Activated CD4-positive, alpha-beta T cell treated with anti-CD3 and anti-CD28 coated beads for 4 hours (primary cell): ENCODE measurements at places on chromosomes 5 and 9.

GRCh38 chr5:110757118-110757729 lies 18.4 kb downstream of the SLC25A46 start:
- DNase-seq, result no peak

DNA sequence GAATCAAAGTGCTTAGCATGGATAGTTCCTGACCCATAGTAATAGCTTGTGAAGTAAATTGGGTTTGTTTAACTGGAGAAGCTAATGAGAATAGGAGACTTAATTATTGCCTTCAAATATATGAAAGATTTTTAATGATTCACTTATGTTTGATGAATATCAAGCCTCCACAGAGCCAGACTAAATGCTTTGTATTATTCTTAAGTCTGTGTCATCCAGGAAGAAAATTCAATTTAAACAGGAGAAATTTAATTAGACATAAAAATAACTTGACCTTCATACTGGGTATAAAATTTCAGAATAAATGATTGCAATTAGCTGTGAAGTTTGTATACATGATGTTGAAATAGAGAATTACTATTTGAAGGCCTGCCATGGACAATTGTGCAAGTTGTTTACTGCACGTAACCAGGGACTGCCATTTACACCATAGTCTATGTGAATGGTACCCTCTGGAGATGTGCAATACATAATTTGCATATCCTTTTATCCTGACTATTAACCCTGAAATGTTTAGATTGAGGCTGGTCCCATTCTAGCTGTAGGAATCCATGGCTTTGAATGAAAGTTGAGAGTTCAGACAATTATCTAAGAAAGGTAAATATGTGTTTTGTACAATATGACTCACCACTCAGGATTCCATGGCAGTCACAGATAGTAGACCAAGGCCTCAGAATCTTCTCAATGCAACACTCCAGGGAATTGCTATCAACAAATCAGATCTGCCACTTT lies 133.5 kb upstream of the IL12B start:
- DNase-seq, result no peak

GRCh38 chr9:90514877-90515276 lies 127.7 kb downstream of the DIRAS2 start:
- no peak for DNase-seq

DNA sequence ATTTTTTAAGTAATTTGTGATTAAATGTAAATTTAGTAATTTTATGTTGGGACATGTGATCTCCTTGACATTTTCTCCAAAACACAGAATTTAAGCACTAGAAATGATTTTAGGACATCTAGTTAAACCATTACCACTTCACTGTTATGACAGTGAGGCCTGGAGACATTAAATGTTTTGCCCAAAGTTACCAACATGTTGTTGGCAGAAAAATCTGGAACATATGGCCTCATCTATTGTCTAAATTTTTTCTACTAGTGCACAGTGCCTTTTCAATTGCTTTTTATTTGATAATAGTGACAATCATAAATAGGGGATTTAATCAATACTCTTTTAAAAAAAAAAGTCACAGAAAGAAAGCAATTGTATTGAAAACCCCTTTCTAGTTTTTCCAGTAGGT lies 45.6 kb downstream of the PIK3R1 start:
- no peak for DNase-seq

GRCh38 chr9:134690946-134691694 lies 49.5 kb downstream of the COL5A1 start:
- no peak for DNase-seq

DNA sequence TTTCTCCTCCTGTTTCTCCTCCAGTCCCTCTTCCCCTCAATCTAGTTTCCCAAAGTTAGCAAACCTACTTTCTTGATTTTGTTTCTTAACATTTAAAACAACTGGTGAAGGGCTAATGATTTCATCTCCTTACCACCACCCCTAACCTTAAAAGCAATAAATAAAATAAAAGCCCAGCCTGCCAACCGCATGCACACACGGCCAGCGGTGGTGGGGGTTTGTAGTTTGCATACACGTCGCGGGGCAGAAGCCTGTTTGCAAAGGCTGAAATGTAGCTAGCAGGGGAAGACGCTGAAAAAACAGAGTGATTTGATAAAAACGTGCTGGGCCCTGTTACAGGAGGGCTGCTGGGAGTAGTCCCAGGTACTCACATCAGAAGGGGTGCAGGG lies 1.9 kb upstream of the DMRT2 start:
- DNase-seq, result no peak

- DNase-seq, result no peak
These were observed 263.9 kb downstream of the PAPPA start for GRCh38 chr9:116417464-116417863.

- DNase-seq, result no peak
These were observed 281.0 kb downstream of the HINT1 start for GRCh38 chr5:130884023-130884422.
